Calu3 (cell line): ENCODE measurements at places on chromosomes 5 and 9.
A peak's percentile ranks its signal among the peaks of the same experiment; 100 is the strongest.

DNA sequence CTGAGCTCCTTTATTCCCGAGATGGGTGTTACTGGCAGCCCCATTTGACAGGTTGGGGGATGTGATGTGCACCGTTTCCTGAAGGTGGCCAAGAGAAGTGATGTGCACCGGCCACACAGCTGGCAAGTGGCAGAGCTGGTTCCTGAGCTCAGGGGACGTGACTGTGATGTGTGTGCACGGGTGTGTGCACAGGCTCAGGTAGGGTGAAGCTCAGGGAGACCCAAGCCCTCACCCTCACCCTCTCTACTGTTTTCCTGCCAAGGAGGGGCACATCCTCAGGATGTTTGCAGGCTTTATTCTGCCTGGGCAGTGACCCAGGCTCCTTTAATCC is 56.6 kb downstream of the WWC1 start:
- DNase-seq = peak; percentile 73

DNA sequence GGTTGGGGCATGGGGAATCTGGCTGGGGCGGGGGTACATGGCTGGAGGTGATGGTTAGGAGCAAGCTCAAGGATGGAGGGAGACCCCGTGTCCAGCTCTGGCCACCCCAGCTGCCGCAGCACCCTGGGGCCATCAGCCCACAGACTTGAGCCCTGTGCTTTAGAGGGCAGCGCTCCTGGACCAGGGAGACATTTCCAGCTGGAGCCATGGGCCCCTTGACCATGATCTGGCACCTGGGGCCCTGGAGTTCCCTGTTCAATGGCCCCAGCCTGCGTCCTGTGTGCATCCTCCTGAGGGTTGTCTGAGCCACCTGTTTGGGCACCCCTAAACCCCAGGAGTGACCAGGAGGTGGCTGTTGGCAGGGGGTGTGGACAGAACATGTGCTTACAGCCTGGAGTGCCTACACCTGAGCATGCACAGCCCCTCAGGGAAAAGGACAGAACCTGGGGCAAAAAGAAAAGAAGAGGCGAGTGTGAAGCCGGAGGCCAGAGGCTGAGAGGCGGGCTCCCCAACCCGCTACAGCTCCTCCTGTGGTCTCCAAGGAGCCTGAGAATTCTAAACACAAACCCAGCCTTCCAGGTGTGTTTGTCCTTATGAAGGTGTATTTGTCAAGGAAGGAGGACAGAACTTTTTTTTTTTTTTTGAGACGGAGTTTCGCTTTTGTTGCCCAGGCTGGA is 126.7 kb downstream of the C9orf50 start:
- DNase-seq = no peak

DNA sequence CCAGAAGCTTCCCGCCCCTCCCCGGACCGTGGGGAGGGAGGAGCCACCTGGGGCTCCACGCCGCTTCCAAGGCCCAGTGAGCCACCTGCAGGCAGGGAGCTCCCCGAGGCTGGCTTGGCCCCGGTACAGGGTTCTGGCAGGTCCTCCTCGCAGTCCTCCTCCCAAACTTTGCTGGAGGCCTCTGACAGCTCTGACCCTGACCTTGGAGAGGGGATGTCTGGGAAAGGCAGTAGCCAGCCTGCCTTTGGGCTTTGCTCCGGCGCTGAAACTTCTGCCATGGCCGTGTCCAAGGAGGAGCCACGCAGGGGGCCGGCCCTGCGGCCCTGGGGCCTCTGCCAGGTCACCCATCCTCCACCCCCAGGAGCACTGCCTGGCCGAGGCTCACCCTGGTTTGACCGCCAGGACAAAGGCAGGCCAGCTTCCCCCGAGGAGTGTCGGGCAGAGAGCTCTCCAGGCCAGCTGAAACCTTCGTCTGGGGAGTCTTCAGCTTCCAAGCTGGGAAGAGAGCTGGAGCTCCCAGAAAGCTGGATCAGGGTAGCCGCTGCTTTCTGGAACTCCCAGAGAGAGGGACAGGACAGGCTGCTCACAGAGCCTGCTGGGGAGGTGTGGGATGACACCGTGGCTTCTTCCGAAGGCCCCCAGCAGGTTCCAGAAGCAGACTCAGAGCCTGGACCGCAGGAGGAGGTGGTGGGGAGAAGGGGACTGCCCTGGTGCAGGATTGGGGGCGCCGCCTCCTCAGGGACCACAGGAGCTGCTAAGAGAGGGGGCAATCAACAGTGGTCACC is 9.0 kb upstream of the QSOX2 start:
- DNase-seq = no peak

DNA sequence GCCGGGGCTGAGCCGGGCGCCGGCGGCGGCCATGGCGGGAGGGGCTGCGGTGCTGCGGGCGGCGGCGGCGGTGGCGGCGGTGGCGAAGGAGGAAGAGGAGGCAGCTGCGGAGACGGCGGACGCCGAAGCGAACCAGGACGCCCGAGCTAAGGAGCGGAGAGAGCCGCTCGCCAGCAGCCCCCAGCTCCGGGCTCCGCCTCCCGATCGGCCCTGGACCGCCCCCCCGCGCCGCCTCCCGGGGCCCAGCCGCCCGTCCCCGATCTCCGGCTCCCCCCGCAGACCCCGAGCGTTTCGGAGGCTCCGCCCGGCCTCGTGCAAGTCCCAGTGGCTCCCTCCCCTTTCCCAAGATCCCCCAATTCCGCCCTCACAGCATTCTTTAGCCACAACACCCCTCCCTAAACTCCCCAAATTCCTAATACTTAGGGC is at the start of gene ASTN2:
Gene ASTN2 (minus strand): TSS at position 152 of the 426 bp plus-strand sequence. CDS start 119 bp downstream, at position 33.
- DNase-seq = peak; percentile 8

- no peak for DNase-seq
Observed at GRCh38 chr5:84181093-84181492, 203.6 kb downstream of the EDIL3 start.

DNA sequence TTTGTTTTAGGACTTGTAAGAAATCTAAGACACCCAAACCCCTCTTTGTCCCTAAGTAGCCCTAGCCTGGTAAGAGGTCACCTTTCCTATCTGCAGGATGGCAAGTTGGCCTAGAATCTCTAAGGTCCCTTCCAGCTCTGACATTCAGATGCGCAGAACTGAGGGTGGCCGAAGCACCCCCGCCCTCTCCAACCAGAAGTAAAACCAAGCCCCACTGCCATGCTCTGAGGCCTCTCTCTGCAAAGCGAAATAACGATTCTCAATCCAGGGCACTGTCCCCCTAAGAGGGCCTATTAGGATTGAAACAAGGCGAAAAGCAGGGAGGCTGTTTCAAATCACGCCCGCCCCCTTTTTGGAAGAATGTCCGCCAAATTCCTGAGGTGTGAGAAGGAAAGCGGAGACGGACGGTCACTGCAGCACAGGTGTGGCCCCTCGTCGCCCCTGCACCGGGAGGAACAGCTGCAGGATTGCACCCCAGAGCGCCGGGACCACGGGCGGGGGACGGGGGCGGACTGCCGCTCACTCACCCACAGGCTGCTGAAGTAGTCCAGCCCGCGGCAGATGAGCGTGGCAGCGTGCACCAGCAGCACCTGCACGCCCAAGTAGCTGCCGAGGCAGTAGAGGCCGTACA is 824 bp downstream of the TMEM245 start:
- no peak for DNase-seq

GRCh38 chr9:99748266-99748665 is 73.4 kb upstream of the NR4A3 start:
- no peak for DNase-seq

- no peak for DNase-seq
Observed at GRCh38 chr9:126720661-126721563, 83.9 kb upstream of the ZBTB43 start.

DNA sequence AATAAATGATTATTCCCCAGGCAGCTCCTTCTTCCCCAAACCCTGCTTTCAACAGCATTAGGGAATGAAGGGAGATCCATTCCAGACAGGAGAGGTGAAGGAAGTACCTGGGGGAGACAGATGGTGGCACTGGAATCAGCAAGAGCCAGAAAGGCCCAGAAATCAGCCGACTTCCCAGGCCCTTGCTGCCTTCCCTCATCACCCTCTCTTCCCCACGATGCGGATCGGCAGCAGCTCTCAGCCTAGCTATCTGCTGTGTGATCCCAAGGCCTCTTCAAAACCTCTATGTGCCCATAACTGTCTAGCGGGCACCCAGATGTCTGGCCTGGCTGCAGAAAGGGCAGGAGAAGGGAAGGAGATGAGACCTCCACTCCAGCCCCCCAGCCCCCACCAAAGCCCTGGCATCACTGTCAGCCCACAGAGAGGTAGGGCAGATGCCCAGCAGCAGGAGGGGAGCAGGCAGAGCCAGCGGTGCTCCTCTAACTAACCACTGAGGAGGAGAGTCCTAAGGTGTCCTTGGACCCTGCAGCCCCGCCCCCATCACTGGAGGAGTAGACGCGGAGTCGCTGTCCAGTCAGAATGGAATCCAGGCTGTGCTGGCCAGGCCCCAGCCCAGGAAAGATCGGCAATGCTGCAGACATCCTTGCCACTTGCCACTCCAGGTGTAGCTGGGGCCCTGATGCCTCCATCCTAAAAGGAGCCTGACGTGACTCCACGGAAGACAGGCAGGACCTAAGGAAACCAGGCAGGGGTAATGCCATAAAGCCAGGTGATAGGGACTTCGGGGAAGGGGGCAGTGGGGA is 12.7 kb downstream of the CNTFR start:
- DNase-seq = no peak

DNA sequence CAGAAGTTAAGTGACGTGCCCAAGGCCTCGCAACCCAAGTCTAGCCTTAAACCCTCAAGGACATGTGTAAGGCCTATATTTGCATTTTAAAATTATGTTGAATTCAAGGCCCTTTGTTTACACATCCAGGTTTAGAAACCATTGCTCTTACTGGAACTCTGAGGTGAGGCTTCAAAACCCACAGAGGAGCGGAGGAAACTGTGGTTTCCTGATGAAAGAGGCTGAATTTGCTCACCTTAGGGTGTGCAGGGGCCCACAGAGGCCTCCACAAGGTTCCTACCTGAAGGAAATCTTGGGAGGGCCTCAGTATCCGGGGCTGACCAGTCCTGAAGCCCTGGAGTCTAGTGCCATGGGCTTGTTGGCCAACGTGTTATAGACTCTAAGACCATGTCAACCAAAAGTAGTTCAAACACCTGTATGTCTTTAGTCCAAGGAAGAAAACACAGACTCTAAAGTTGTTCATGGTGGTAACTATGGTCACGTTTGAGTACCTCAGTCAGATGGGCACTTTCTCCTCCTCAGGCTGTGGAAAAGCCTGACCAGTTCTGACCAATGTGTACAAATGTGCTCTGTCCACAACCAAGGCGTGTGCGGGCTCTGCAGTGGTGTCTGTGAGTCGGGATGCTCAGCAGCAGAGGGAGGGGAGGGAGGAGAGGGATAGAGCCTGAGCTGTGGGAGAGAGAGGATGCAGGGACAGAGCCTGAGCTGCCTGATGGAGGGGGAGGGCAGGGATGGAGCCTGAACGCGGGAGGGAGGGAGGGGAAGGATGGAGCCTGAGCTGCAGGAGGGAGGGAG is 124.6 kb upstream of the ERCC6L2 start:
- DNase-seq = no peak

- no peak for DNase-seq
Observed at GRCh38 chr9:129644365-129644764, 2.4 kb upstream of the ASB6 start.
